Stimulated activated CD4-positive, alpha-beta T cell treated with anti-CD3 and anti-CD28 coated beads, Interleukin-4, amount 100 ng/mL, for 4 hours (primary cell): ENCODE measurements at places on chromosomes 5 and 9.
A peak's percentile ranks its signal among the peaks of the same experiment; 100 is the strongest.

DNA sequence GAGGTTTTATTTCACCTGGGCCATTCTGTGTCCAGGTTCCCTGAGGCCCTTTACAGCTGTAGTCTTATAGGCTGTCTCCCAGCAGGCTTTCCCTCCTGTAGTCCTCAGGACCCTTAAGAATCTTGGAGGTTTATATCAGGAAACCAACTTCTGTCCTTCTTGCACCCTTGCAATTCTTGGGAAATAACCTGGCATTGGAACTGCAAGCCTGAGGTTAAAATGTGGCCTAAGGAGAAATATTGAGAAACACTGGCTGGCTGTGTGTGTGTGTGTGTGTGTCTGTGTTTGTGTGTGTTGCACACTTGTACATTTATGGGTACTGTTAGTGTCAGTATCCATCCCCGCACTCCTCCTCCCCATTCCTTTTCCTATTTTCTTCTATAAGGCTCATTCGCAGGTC is 168.9 kb downstream of the PAPPA start:
- no peak for DNase-seq

DNA sequence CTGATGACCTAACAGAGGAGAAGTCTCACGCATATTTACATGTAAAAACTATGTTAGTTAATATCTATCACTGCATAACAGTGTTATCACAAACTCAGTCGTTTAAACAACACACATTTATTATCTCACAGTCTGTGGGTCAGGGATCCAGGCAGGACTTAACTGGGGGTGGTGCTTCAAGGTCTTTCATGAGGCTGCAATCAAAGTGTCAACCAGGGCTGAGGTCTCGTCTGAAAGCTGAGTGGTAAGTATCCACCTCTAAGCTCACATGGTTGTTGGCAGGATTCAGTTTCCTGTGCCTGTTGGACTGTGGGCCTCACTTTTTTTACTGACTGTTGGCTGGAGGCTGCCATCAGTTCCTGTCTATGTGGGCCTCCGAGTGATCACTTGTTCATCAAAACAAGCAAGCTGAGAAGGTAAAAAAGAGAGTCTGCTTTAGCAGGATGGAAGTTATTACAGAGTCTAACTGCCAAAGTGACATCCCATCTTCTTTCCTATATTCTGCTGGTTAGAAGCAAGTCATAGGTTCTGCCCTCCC is 188.6 kb downstream of the CARTPT start:
- no peak for DNase-seq

DNA sequence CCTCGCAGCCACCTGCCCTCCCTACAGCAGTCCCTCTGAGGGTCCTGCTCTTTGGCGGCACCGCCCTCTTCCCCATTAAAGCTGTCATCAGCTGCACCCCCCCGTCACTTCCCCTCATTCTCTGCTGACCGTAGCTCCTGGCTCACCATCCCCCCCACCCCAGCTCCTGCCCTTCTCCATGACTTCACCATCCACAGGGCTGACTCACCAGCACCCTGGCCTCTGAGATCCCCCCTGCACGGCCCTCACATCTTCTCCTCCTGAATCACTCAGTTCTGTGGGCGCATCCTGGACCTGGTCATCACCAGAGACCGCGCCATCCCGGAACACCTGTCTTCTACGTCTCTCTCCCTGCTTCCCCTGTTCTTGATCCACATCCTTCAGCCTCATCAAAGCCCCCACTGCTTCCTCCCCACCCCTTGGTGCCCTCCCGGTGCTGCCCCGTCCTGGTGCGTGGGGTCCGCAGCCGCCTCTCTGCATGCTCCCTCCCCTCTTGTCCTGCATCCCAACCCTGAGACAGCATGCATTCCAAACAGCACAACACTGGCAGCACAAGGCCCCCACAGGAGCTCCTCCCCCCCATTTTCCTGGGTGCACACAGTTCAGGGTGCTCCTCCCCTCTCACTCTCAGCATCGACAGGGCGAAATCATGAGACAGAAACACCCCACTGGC is 12.9 kb downstream of the FLT4 start:
- DNase-seq = no peak

DNA sequence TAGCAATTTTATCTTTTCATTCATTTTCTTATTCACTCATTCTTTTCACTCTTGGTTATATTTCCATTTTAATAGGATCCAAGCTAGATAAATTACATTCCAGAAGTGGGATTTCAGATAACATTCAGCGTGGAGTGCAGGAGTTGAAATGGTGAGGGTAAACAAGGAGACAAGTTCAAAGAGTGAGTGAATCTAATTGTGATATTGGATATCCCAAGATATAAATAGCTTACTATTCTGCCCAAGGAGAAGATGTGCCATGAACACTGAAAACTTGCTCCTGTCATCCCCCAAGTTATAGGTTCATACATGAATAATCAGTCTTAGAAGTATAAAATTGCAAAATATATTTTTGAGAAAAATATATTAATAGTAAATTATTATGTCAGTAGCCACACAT is 459.3 kb downstream of the CETN3 start:
- DNase-seq = no peak

- DNase-seq = no peak
These were observed 20.4 kb upstream of the TRIM52 start for GRCh38 chr5:181281077-181281983.

- DNase-seq = no peak
These were observed 19.7 kb downstream of the TUSC1 start for GRCh38 chr9:25658571-25658970.

- no peak for DNase-seq
These were observed 12.9 kb downstream of the FBXW5 start for GRCh38 chr9:136931611-136932130.

DNA sequence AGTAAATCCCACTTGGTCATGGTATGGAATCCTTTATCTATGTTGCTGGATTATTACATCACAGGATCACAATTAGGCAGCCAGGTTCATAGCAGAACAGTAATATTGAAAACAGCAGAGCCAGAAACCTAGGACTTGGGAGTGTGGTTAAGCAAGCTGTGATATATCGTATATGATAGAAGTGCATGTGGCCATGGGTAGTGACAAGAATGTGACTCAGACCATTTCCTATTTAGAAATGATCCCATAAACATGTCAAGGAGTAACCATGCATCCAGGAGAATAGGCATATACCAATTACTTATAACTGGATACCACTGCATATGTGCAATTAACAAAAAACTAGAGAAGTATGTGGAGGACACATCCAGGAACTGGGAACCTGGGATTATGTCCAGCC is 31.2 kb downstream of the AMBP start:
- no peak for DNase-seq

DNA sequence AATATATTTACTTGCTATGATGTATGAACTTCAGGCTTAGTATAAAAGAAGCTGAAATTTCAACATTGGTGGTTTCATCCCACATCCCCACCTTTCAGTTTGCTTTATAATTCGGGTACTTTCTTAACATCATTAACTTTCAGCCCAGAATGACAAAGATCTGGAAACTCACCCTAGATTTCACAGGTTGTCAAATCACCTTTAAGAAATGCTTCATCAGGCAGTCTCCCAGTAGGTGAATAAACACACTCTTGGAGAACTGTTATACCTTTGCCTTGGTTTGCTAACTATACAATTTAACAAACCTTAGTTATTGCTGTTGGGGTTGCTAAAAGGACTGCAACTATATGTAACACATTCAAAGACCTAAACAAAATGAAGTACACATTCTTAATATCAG is 54.4 kb downstream of the MLANA start:
- no peak for DNase-seq

DNA sequence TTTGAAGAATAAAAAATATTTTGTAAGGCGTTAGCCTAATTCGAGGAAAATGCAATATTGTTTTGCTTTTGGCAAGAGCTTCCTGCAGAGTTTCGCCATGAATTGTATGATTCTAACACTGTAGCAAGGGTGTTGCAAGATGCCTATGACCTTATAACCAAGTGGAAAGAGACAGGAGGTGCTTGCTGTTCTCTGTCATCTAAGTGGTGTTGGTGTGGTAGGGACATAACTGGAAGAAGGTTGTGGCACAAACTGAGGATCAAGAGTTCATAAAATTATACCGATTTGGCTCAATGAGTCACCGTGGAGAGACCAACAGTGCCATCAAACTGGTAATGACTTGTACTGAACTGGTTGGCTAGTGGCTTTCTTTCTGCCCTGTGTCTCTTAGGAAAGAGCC is 6.3 kb downstream of the STC2 start:
- DNase-seq = no peak

- no peak for DNase-seq
These were observed 18.5 kb downstream of the OLFM1 start for GRCh38 chr9:135105938-135106491.

GRCh38 chr9:84450029-84450428 is 109.5 kb upstream of the SLC28A3 start:
- no peak for DNase-seq

DNA sequence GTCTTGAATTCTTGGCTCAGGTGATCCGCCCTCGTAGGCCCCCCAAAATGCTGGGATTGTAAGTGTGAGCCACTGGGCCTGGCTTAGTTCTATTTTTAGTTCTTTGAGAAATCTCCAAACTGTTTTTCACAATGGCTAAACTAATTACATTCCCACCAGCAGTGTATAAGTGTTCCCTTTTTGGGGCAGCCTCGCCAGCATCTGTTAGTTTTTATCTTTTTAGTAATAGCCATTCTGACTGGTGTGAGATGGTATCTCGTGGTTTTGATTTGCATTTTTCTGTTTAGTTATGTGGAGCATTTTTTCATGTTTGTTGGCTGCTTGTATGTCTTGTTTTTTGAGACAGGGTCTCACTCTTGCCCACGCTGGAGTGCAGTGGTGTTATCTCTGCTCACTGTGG is 28.2 kb downstream of the CNOT6 start:
- no peak for DNase-seq

DNA sequence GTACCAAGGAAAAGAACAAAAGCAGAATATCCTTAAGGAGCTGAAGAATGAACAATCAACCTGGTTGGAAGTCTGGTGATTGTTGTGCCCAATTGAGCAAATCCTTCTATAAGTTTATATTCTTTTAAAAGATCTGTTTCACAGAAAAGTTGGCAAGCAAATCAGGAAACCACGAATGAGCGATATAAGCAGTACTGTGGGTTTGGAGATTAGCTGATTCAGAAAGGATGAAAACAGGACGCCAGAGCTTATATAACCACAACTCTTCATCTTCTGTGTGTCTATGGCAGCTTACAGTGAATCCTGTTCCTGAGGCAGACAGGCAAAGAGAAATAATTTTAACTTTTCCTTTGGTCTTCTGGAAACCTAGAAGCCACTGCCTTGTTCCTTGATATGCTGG is 61.7 kb downstream of the SLC38A9 start:
- no peak for DNase-seq

DNA sequence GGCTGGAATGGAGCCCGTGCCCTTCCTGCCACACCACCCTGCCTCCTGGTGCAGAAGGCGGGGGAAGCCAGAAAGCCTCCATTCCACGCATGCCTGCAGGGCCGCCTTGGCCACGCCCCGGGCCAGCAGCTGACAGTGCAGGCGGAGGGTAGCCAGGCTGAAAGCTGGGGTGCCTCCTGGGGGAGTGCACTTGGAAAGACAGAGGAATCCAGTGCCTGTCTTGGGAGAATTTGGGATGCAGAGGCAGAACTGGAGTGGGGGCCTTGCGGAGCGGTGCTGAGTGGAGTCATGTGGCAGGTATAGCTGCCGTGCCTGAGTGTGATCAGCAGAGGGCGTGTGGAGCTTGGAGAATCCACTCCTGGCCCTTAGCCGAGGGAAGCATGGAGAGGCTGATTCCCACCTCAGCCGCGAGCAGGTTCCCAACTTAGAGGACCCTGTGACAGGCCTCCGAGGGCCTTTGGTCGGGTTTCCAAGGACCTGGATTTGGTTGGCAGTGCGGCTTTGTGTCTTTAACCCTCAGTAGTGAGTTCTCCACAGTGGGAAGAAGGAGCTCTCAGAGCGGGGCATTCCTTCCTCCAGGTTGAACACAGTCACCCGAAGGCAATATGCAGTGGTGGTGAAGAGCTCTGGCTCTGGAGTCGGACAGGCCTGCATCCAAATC is 9.1 kb upstream of the URM1 start:
- peak; percentile 59 for DNase-seq

DNA sequence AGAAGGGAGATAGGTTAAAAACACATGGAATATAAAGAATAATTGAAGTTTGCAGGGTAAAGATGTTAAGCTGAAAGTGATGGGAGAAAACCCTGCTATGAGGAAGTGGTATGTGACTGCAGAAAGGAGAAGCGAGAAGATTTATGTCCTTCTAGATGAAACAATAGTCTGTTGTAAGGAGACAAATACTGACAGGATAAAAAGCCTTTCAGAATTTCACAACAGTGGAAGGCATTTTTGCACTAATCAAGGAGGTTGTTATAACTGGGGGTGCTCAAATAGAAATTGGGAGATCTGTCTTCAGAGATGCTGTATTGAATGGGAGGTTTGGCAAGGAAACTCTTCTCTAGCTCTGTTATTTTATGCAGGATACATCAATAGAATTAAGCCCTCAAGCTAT is 69.6 kb downstream of the NMUR2 start:
- no peak for DNase-seq

DNA sequence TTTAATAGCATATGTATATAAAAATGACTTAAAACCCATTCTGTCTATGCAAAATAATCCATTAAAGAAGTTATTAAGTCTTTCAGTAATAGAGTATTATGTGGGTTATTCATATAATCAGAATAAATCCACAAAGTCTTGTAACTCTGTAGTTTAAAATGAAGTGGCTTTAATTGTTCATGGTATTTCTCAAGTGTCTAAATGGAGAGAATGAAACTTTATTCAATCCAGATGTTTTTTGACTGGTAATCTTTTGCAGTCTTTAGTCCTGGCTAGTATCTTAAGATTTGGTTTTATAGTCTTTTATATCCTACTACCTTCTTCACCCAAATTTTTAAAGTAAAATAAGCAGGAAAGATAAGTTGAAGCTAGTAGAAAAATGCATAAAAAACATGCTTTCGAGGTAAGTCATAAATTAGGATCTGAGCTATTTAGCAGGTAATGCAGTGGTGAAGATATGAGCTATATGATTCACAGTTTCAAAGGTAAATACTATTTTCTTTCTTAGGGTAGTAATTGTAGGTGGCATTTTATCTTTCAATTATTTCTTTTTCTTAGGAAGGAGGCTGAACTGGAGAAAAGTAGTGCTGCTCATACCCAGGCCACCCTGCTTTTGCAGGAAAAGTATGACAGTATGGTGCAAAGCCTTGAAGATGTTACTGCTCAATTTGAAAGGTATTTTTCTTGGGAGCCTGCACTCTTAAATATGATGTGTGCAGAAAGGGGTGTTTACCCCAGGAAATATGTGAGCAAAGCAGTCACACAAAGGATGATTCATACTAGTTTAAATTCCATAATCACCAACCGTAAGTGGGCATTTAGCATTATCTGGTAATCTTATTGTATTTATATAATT is 17.9 kb downstream of the HMMR start:
- no peak for DNase-seq

DNA sequence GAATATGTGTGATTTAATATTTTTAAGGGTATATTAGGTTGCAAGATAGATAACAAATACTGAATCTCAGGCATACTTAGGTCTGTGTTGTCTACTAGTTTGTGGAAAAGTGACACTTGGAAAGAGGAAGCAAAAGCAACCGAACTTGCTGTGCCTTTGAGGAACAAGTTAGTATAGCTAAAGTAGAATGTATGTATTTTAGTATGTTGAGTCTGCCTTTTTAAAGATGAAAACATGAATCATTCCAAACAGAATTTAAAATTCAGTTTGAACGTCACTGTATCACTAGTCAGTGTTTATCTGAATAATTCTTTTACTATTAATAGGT is 12.9 kb downstream of the TLE4 start:
- DNase-seq = no peak

GRCh38 chr9:105928416-105928815 is 234.1 kb downstream of the TMEM38B start:
- DNase-seq = no peak
